ENCODE measurements at places on chromosomes 11 and 22.

- no peak for DNase-seq
Measured at GRCh38 chr11:111026241-111026640, 219.3 kb upstream of the POU2AF2 start.

DNA sequence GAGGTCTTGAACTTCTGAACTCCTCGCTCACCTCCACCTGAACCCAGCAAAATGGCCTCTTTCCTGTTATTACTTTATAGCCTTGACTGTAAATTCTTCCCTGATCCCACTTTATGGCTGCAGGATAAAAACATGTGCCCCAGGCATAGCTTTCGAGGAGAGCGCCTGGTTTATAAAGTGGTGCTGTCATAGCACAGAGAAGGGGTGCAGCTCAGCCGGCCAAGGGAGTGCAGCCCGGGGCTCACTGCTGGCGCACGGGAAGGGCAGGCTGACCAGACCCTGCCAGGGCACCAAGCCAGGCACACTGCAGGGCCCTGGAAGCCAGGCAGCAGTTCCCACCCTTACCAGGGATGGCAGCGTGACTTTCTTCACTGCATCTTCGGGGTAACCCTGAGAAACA is 50.9 kb downstream of the ISX start:
- DNase-seq = no peak

DNA sequence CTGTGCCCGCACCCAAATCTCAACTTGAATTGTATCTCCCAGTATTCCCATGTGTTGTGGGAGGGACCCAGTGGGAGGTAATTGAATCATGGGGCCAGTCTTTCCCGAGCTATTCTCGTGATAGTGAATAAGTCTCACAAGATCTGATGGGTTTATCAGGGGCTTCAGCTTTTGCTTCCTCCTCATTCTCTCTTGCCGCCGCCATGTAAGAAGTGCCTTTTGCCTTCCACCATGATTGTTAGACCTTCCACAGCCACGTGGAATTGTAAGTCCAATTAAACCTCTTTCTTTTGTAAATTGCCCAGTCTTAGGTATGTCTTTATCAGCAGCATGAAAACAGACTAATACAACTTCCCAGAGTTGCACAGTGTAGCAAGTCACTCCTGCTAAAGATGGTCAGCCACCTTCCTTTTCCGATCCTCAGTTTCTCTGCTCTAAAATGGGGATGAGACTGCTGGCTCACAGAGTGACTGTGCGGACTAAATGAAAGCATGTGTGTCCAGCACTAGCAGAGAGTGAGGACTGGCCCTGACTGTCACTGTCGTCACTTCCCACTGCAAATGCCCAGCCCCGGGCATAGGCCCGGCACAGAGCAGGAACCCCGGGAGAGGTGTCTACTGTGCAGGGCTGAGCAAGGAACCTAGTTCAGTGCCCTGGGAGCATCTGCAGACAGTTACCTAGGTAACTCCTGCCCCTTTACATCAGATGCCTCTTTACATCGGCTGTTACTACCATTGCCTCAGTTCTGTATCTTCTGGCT is 9.5 kb downstream of the TSKU start:
- no peak for DNase-seq

DNA sequence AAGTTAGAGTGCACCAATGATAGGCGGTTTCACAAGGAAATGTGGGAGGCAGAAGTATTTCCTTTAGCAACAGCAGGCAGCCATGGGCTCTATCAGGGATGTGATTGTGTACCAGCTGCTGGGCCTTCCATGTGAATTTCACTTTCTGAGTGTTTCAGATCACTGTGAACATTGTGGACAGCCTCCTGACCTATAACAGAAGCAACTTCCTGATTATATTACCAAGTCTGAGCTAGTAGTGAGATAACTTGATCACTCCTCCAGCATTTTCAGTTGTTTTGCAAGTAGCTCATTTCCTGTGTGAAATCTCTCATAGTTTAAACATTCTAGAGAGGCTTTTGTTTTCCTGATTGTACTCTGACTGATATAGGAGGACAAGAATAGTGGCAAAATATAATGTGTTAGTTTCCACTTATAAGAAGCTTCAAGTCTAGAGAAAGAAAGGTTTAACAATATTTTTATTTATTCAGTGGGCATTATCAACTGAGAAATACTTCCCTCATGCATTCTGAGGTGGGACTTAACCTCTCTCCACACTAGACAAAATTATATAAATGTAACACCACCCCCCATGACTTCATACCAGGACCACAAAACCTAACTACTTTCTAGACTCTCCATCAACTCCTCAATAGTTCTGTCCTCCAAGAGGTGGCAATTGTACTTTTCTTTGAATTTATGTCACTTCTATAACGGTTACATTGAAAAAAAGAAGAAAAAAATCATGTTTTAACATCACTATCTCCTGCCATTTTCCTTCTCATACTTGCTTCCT is 184.2 kb upstream of the LUZP2 start:
- DNase-seq = no peak

GRCh38 chr11:121437018-121437685 is 15.0 kb upstream of the SORL1 start:
- DNase-seq = no peak

DNA sequence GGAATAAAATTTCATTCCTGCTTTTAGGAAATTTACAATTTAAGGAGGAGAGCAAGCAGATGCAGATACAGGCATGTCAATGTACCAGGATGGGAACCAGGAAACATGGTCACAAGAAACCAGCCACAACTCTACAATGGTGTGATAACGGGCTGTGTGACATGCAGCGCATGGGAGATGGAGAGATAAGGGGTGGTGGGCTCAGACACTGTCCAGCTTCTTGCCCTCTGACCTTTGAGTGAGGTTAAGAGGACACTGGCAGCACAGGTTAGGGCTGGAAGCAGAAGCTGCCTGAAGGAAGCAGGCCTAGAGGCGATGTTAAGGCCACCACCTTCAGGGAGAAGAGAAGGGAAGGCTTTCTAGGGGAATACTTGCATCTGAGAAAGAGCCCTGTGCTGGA is 2.3 kb upstream of the SORL1-AS1 start:
- no peak for DNase-seq

GRCh38 chr11:102829316-102830000 is 14.0 kb downstream of the MMP3 start:
- DNase-seq = no peak

GRCh38 chr11:117563556-117563955 is 233.5 kb downstream of the DSCAML1 start:
- no peak for DNase-seq

- peak; percentile 55 for DNase-seq
Measured at GRCh38 chr22:38316364-38317121, 690 bp downstream of the CSNK1E start.

GRCh38 chr11:36228689-36229088 is 60.5 kb downstream of the COMMD9 start:
- DNase-seq = no peak

DNA sequence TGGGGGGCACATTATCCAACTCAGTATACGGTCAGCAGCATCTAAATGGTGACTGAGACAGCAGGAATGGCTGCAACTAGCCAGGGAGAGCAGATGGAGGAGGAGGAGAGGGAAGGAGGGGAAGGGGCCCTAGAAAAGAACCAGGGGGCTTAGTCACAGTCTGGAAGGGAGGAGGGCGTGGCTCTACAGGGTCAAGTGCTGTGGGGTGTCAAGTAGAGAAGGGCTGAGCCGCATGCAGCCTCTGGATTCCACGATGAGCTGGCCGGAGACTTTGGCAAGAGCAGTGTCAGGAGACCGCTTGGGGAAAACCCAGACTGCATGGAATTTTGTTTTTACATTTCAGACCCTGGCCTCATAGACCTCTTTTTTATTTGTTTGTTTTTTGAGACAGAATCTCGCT is 25.8 kb upstream of the PPFIA1 start:
- no peak for DNase-seq

DNA sequence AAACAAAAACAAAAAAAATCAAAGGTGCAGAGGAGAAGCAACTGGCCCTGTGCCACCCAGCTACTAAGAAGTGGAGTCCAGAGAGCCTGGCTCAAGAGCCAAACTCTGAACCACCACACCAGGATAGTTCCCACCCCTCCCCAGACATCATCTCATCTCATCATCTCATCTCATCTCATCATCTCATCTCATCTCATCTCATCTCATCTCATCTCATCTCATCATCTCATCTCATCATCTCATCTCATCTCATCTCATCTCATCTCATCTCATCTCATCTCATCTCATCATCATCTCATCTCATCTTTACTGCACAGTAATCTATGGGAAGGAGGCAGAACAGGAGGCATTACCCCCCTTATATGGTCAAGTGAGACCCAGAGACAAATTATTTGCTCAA is 8.3 kb downstream of the CHRNA10 start:
- DNase-seq = no peak

DNA sequence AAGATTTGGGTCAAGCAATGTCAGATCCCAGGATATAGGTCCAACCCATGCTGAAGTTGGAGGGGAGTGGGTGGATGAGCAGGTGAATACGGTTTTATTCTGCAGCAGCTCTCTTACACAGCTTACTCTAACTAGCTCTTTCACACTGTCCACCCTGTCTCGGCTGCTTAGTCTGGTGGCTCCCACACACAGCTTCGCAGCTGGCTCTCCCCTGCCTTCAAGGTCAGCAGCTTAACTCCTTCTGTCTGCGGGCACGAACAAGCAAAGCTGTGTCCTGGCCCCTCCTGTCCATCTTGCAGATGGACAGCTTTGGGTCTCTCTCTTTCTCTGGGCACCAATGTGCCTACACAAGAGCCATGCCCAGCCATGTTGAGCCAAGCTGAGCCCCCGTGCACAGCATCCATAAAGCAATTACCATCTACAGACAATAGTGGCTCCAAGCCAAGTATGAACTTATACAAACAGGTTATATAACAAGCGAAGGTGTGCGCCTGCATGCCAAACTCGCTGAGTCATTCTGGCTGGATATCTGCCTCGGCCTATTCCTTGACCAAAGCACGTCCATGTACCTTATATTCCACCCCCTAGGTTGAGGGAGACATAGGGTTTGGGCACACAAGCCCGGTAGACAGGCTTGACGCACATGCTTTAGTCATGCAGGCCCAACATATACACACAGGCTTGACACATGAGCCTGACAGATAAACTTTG is 1307.8 kb upstream of the RAG2 start:
- DNase-seq = no peak

DNA sequence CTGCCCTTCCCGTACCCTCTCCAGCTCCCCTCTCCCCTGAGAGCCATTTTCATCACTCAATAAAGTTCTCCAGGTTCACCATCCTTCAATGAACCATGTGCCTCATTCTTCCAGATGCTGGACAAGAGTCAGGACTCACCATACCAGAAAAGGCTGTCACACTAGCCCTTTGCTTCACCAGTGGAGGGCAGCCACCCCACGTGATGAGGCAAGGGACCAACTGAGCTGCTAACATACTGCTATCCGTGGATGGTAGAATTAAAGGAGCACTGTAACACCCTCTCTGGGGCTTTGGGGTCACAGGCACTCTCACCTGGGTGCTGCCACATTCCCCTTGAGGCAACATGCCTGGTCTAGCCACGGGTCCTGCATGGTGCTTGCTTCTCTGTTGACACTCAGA is 13.1 kb upstream of the OR5I1 start:
- DNase-seq = no peak

DNA sequence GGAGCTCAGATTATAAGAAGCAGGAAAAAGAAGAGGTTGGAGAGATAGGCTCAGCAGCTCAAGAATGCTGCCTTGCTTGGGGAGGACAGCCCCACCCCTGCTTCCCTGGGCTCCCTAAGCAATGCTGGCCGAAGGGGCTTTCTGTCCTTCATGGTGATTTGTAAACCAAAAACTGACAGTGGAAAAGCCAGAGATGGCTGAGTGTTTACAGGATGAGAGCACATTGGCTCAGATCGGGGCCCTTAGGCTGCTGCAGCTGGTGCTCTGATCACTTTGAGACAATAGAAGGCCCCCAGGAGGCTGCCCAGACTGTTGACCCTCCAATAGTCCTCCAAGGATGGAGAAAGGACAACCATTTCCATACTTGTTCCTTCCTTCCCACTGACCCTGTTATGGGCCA is 28.8 kb upstream of the AMOTL1 start:
- DNase-seq = no peak

GRCh38 chr11:35116762-35117640 is 22.0 kb upstream of the CD44 start:
- DNase-seq = peak; percentile 4

- no peak for DNase-seq
Measured at GRCh38 chr11:120400564-120401364, 64.6 kb downstream of the ARHGEF12 start.

DNA sequence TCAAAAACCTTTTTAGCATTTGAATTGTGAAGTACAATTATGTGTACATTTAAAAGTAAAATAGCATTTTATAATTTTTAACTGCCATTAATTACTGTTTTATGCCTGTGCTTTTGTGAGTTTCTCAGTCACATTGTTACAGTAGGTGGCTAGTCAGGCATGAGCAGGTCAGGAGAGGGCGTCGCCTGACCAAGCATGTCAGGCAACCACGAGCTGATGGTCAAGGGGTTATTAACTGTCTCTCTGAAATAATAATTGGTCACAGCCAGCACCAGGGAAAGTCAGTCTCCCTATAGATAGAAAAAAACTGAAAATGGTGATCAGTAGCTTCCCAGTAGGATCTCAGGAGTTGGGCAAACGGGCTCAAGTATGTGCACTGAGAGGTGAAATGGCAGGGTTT is 19.4 kb upstream of the CCDC81 start:
- DNase-seq = no peak

DNA sequence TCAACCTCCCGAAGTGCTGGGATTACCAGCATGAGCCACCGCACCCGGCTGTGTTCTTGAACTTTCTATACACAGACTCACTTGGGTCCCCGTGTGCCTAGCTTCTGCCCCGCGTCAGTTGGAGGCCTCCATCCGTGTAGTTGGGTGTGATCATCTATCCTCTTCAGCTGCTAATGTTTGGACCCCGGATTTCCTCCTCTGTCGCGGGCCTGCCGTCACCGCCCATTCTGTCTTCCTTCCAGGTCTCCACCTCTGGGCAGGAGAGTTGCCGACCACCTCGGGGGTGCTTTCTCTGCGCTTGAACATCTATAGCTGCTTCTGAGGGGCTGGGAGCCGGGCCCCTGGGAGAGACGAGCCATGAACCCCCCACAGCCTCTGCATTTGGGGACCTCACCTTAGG is 5.5 kb downstream of the CDC42EP1 start:
- no peak for DNase-seq

- DNase-seq = no peak
Measured at GRCh38 chr11:35650006-35650405, 12.6 kb upstream of the TRIM44 start.

DNA sequence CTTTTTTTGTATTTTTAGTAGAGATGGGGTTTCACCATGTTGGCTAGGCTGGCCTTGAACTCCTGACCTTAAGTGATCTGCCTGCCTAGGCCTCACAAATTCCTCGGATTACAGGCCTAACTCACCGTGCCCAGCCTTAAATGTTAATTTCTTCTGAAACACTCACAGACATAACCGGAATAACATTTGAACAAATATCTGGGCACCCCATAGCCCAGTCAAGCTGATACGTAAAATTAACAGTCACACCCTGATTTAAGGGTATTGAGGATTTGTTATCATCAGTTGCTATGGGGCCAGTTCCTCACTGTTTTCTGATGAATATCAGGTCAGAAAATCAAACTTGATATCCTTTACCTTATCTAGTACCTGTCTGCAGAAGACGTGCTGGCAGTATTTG is 23.0 kb upstream of the OR9Q1 start:
- DNase-seq = no peak

DNA sequence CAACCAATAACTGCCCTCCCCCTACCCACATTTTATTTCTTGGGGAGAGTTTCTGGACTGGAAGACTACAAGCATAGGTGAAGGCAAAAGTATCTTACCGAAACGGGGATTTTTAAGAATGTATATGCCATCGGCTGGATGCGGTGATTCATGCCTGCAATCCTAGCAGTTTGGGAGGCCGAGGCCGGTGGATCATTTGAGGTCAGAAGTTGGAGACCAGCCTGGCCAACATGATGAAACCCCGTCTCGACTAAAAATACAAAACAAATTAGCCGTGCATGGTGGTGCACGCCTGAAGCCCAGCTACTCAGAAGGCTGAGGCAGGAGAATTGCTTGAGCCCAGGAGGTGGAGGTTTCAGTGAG is 20.8 kb upstream of the SLN start:
- DNase-seq = no peak
